Head of caudate nucleus (tissue), 42 donors: ENCODE measurements at places on chromosomes 3 and 15.

DNA sequence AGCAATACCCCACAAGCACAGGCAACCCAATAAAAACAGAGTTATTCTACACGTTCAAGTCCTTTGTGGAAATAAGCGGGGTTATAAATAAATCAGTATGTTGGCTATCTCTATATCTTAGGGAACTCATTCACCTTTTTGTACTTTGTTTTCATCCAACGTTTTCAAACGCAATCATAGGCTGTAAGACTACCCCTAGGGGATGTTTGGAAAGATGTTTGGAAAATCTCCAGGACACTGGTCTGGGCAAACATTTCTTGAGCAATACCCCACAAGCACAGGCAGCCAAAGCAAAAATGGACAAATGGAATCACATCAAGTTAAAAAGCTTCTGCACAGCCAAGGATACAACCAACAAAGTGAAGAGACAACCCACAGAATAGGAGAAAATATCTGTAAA lies 70.1 kb downstream of the CLDN11 start:
- DNase-seq, result no peak

- DNase-seq, result no peak
Measured at GRCh38 chr3:120338517-120338916, 10.6 kb downstream of the LRRC58 start.

- no peak for DNase-seq
Measured at GRCh38 chr3:185059766-185060165, 93.1 kb downstream of the C3orf70 start.

GRCh38 chr15:98800437-98801233 lies 152.3 kb downstream of the IGF1R start:
- DNase-seq, result peak; percentile 84

GRCh38 chr3:13157986-13158385 lies 84.8 kb upstream of the IQSEC1 start:
- DNase-seq, result no peak

DNA sequence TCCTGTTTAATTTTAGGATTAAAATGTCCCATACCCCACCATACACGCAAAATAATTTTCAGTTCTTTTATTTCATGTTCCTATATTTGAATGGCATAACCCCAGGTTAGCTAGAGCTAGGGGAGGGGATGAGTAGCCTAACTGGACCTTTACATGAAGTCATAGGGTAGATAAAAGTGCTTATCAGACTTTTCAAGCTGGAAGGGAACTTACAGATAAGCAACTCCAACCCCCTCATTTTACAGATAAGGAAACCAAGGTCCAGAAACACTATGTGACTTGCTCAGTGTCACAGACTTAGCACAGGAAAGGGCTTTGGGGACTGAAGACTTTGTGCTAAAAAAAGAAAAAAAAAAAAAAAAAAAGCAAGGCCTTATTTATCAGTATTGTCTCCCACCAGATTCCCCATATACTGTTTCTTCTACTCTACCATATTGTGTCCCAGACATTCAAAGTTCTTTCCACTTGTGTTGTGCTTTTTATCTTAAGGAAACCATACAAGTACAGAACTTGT lies 10.6 kb upstream of the TNIK start:
- no peak for DNase-seq

- DNase-seq, result no peak
Measured at GRCh38 chr3:114711321-114711886, 417.6 kb downstream of the TIGIT start.

DNA sequence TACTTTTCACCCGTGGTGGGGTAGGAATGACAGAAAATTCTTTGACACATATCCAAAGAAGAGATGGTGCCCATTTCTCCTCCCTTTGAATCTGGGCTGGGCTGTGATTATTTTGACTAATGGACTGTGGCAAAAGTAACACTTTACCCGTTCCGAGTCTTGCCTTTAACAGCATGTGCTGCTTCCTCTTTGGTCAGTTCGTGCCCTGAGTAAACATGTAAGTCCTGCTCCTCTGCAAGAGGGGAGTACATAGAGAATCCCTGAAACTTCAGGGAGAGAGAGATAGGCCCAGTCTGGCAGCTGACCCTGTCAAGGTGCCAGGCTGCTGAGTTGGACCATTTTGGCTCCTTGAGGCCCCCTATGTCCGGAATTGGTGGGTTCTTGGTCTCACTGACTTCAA lies 243.1 kb downstream of the EPHB1 start:
- DNase-seq, result no peak
